ENCODE measurements at places on chromosomes 7 and 10.

DNA sequence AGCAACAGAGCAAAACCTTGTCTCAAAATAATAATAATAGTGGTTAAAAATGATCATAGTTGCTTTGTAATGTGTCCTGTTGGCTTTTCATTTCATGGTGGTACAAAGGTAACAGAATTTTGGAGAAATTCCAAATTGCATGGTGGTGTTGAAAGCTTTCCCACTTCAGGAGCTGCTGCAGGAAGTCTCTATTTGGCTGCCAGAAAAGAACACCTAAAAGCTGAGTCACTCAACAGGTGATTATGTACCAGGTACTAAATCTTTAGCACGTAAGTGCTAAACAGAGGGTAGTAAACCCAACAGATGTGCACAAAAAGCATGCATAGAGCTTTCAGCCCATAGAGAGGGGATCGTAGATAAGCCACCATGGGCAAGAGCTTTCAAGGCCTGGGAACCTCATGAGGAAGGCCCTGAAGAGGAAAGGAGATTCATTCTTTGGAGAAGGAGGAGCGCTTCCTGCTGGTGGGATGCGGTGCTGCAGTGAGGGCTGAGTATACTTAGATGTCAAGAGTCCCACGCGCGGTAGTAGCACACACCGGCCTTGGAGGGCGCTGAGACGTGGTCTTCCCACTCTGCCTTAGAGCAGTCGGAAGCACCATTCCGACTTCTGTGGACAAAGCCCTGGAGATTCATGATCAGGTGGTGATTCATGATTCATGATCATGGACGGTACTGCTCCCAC lies 118.7 kb downstream of the RALA start:
- DNase-seq = peak; percentile 68

- DNase-seq = no peak
Observed at GRCh38 chr10:24519950-24520349, 203.7 kb downstream of the ARHGAP21 start.

DNA sequence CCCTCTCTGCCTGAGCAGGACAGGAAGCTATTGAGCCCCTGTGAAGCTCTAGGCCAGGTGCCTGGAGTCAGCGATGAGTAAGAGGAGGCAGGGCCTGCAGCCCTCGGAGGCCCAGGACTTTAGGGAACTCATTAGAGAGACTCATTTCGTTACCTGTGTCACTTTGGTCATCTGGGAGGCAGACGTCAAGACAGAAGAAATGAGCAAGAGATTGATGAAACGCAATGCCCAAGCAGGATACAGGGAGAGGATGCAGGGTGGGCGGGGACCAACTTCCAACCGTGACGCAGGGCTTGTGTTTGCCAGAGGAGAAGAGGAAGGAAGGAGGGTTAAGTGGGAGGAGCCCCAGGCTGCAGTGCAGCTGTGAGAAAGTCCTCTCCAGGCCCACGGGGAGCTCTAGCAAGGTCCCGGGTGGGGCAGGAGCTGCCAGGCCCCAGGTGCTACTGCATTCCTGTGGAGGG lies 26.4 kb upstream of the GNA12 start:
- no peak for DNase-seq

GRCh38 chr10:124660404-124661125 lies 83.6 kb downstream of the FAM53B start:
- no peak for DNase-seq

- no peak for DNase-seq
Observed at GRCh38 chr7:116211913-116212596, 1.7 kb downstream of the TES start.

DNA sequence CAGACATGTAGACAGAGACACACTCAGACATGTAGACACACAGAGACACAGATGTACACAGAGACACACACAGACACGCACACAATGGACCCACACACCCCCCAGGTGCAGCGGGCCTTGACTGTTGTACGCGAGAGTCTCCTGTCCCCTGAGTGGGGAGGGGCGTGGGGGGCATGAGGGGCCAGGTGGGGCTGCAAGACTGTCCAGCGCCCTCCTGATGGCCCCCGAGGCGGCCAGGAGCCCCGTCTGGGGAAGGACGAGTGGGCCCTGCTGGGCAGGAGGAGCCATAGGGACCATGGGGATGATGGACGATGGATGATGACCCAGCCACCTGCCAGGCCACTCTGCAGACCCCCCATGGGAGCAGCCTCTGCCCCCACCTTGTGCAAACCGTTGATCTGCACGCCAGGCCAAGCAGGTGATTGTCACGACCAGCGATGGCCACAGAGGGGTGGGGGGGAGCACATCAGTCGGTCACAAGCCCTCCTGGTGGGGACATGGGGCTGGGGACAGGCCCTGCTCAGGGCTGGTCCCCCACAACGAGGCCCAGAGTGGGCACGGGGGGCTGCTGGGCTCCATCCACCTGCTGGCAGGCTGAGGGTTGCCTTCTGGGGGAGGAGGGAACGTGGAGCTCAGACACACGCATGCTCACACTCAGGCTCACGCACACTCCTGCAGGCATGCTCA lies 11.6 kb downstream of the VENTX start:
- DNase-seq = no peak

- DNase-seq = no peak
Observed at GRCh38 chr7:94223375-94224084, 171.2 kb upstream of the COL1A2 start.

DNA sequence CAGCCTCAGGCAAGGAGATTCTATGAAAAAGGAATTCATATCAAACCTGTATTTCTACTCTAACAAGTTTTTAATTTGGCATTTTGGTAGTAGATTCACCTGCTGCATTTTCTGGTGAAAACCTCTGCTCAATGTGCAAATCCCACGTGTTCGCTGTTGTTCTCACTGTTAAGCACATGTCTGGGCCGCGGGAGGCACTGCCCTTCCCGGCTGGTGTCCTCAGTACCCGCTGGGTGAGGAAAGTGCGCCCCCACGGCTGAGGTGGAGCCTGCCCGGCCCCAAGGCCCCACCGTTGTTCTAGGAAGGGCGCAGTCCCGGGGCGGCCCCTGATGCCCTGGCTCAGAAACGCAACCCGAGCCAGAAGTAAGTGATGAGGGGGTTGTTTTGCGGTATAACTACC lies 193.4 kb upstream of the VWC2 start:
- DNase-seq = no peak

Measured in DMS79 (cell line).